Liver (tissue), 10 donors: ENCODE measurements at places on chromosomes 5 and 9.

DNA sequence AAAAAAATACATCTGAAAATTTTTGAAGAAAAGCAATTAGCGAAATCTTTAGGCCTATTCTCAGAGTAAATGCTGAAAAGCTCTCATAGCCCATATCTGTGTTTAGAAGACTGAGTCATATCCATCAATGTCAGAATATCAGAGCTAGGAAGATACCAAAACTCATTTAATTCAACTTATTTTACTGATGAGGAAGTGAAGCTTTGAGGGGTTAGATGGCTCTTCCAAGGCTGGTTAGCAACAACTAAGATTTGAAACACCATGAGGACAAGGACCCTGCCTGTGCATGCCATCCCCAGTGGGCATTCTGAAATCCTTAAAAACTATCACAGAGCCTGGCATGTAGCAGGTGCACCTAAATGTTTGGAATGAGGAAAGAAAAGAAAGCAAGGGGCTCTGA lies 2.5 kb downstream of the FREM1 start:
- no peak for DNase-seq

GRCh38 chr5:160054831-160055230 lies 45.9 kb downstream of the TTC1 start:
- DNase-seq = no peak

DNA sequence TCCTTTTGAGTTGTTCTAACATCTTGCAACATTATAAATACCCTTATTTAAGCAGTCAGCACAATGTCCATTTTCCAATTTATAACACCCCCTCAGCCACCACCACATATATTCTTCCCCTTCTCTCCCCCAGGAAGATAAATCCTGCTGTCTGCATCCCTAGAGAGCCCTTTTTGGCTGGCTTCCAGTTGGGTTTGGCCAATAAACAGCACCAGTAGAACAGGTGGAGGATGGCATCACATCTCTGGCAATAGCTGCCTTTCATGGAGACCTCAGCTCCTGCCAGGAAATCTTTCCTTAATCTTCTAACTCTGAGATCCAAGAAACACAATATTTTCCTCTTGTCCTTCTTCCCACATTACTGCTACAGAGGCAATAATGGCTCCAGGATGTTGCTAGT lies 53.7 kb downstream of the TRIM36 start:
- DNase-seq = no peak

DNA sequence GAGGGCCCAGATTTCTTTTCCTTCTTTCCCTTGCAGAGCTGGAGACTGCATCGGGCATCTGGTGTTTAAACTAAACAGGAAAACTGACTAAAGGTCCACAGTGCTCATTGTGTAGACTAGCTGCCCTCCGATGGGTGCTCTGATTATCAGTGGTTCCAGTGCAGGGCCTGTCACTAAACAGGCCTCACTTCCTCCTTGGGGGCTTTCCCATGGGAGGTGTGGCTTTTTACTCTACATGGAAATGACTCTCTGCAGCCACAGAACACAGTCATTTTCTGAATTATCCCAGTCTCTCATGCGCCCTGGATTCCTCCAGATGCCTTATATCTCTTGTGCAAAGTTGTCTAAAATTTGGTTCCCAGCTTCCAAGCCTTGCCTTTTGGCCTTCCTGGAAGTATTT lies 199.2 kb downstream of the TRIO start:
- no peak for DNase-seq

- no peak for DNase-seq
Observed at GRCh38 chr9:93012963-93013855, 45.3 kb upstream of the SUSD3 start.

DNA sequence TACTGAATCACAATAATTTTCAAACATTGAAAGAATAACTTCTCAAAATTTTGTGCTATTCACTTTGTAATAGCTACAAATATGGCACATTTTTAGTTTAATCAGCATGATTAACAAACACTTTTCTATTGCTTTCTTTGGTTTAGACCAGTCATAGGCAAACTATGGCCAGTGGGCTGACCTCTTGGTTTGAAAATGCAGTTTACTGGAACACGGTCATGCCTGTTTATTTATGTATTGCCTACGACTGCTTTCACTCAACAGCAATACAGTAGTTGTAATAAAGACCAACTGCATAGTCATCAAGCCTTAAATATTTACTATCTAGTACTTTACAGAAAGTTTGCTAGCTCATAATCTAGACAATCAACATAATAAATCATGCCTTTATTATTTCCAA lies 810.8 kb downstream of the TLE1 start:
- DNase-seq = no peak

- no peak for DNase-seq
Observed at GRCh38 chr5:94432499-94432898, 185.9 kb downstream of the KIAA0825 start.

- DNase-seq = no peak
Observed at GRCh38 chr9:97315550-97315949, 8.1 kb downstream of the CCDC180 start.

- no peak for DNase-seq
Observed at GRCh38 chr9:5626727-5627634, 1.9 kb upstream of the RIC1 start.

- DNase-seq = no peak
Observed at GRCh38 chr9:133103987-133104505, 17.0 kb downstream of the RALGDS start.

GRCh38 chr9:20396509-20396908 lies 225.8 kb downstream of the MLLT3 start:
- no peak for DNase-seq

- DNase-seq = no peak
Observed at GRCh38 chr5:104130320-104130719, 567.7 kb upstream of the NUDT12 start.

- no peak for DNase-seq
Observed at GRCh38 chr5:93580063-93580926, 724 bp downstream of the NR2F1-AS1 start.

DNA sequence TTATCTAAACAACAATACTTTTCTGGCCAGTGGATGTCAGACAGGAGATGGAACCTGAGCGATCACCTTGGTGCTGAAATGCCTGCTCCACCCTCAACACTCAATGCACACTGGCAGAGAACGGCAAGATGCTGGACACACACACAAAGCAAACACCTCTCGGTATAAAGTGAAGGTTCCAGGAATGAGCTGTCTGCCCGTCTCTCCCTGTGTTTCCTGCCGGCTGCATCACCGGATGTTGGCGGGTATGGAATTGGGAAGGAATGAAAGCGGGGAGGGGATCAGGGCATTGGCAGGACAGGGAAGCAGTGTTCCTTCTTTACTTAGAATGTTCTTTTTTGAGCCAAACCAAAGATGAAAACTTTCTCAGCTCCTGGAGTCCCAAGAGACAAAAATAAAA lies 59.2 kb downstream of the MED10 start:
- no peak for DNase-seq

GRCh38 chr5:68000805-68001204 lies 214.8 kb upstream of the PIK3R1 start:
- DNase-seq = no peak

DNA sequence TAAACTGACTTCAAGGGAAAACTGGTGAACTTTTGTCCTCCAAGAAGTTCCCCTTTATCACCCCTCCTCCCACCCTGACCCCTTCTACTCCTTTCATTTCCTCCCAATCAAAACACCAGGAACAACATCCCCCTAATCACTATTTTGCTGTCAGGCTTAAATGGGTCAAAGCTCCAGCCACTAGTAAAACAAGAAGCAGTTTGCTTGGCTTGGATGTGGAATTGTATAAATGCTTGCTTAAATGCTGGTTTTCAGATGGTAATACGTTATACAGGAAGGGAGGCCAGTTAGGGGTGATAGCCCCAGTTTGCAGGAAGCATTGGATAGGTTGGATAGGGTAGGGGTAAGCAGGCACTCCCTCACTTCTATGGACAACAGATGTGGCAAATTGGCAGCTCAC lies 473.6 kb downstream of the AGTPBP1 start:
- no peak for DNase-seq

DNA sequence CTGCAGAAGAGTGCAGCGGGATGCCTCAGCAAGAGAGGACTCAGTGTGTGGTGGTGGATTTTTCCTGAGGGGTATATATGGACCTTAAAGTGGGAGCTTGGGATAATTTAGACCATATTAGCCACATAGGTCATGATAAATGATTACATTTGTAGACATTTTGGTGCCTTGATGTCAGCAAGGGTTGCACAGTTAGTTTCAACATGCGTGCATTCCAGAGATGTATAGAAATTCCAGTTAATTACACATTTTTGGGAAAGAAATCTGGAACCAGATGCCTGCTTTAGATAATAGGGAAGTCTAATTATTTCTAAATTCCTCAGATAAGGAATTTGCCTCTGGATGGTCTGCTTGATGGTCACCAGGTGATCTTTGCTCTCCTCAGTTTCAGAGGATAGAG lies 440.6 kb upstream of the PAPPA start:
- DNase-seq = no peak

DNA sequence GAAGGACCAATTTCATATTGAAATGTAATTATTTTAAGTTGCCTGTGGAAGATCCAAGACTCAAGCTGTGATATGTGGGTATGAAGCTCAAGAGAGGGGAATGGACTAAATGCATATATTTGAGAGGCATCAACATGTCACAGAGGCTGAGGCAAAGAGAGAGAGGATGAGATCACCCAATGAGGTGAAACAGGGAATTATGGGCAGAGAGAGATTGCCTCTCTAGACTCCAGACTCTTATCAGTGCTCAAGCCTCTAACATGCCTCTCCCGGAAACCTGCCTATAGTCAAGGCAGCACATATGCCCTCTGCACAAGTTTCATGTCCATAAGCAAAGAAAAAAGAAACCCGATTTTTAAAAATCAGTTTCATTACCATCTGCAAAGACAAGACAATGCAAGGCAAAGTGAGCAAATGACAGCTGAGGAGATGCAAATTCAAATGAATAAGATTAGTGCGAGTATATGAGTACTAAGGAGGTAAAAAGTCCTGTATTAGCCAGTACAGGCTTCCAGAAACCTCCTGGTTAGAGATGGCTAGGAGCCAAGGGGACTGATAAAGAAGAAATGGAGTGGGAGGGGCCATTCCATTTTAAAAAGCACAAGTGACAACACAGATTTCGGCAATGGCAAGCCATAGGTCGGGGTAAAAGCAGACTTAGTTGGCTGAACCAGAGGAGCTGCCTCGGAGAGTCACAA lies 9.4 kb downstream of the APTX start:
- DNase-seq = no peak

- no peak for DNase-seq
Observed at GRCh38 chr9:21402386-21403251, 6.3 kb upstream of the IFNA8 start.

GRCh38 chr9:100029251-100029650 lies 69.5 kb downstream of the ERP44 start:
- DNase-seq = no peak

DNA sequence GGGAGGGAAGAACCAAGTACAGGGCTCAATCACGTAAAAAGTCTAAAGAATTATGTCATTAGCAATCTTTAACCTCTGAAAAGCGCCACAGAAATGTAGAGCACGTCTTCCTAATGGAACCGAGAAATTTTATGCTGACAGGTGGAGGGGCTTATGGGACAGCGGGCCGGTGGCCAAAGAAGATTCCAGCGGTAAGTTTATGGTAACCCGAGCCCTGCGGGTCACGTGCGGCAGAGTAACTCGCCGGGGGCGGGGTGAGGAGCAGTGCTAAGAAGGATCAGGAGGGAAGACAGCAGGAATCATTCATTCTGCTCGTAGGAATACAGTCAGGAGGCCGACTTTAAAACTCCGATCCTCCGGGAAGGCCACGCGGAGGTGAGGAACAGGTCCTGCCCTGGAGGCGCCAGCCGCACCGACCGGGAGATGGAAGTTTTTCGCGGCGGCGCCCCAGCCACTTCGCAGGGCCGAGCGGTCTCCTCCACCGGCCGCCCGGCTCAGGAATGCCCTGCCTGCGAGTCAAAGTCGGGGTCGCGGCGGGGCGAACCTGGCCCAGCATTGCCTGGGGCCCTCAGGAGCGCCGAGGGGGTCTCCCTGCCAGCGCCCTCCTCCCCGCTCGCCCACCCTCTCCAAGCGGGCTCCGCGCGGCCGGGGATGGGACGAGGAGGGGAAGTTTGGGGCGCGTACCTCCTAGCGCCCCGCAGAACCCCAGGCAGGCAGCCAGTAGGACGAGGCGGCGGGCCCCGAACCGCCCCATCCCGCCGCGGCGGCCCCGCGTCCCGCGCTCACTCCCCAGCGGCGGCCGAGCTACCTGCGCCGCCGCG lies 101.8 kb downstream of the ESM1 start:
- DNase-seq = no peak

- DNase-seq = no peak
Observed at GRCh38 chr9:91231619-91232018, 130.1 kb downstream of the AUH start.

DNA sequence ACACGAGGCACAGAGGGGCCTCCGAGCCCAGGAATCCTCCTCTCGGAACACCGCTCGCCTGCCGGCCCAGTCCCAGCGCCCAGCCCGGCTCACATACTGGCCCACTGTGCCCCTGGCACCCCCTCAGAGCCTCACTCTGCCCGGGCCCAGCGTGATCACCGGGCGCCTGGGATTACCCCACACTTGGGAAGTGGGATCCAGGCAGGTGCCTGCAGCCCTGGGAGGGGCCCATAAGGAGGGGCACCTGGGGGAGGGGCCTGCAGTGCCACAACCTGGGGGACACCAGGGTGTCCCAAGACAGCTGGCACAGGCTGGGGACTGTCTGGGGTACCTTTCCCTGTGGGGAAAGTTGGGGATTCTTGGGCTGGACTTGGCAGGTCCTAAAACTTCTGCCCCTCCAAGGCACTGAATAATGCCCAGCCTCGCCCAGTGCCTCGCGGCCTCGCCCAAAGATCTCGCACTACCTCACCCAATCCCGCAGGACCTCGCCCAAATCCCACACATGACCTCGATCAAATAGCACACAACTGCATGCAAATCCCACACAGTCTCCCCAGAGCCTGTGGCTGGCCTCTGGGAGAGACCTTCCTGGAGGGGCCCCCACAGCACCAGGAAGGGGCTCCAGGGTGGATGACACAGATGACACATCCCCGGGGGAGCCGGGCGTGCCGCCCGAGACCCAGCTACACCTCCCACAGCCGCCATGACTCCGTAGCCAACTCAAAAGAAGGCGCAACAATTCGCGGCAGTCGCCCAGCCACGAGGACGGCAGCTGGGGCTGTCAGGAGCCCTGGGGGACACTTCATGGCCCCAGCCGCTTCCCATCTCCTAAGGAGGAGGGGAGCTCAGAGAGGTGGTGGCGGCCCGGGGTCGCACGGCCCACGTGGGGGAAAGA lies 13.7 kb downstream of the NOTCH1 start:
- no peak for DNase-seq

GRCh38 chr9:97487107-97487506 lies 14.4 kb upstream of the TMOD1 start:
- no peak for DNase-seq

DNA sequence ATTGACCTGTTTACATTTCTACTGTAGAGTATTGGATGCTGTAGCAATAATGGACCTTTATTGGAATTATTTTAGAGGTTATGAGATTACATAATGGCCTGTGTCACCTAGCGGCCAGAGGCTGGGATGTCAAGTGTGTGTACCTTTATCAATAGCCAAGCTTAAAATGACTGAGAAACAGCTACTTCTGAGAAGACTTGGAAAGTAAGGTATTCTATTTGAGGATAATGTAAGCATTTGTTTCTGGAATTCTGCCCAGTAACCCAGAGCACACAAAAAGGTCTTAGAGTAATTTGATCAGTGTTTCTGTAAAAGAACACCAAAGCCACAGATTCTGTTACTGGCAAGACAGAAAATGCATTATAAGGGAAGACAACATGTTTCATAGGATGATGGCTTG lies 116.8 kb downstream of the MACIR start:
- DNase-seq = no peak

- DNase-seq = no peak
Observed at GRCh38 chr9:83125671-83126070, 62.7 kb upstream of the RASEF start.
